ENCODE measurements at places on chromosomes 7 and 10.

GRCh38 chr10:127376071-127376470, 173.0 kb upstream of the NPS start:
- no peak for DNase-seq

- DNase-seq, result no peak
Observed at GRCh38 chr10:77156406-77156879, 481.2 kb downstream of the KCNMA1 start.

DNA sequence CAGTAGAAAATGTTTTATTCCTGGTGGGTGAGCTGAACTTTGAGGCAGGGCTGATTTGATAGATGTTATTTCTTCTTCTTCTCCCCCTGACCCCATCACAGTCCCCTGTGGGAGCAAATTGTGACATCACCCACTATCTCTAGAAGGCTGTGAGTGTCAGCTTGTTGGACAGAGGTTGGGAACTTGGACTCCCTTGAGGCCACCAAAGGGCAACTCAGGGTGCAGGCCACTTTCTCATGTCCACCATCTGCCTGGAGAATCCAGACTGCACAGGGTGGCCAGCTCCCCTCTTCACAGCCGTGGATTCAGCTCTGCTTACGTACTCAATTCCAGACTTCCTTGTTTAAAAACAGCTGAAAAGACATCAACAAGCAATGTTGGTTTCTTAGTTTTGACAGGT, 103.0 kb downstream of the LRRC18 start:
- no peak for DNase-seq

DNA sequence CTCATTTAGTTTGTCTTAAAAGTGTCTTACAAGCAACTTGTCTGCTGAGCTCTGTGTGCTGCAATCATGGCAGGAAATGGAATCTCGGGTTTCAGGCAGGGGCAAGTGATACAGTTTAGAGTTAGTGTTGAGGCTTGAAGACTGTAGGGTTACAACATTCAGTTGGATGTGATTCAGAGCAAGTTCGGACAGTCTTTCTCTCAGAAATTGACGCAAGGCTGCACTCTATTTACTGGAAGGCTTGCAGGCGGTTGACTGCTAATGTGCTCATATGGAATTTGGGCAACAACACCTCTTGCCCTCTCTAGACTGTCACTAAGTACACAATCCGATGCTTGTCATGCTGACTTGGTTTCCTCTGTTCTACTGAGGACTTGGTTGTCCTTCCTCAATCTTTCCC, 161.7 kb upstream of the BMPER start:
- no peak for DNase-seq

DNA sequence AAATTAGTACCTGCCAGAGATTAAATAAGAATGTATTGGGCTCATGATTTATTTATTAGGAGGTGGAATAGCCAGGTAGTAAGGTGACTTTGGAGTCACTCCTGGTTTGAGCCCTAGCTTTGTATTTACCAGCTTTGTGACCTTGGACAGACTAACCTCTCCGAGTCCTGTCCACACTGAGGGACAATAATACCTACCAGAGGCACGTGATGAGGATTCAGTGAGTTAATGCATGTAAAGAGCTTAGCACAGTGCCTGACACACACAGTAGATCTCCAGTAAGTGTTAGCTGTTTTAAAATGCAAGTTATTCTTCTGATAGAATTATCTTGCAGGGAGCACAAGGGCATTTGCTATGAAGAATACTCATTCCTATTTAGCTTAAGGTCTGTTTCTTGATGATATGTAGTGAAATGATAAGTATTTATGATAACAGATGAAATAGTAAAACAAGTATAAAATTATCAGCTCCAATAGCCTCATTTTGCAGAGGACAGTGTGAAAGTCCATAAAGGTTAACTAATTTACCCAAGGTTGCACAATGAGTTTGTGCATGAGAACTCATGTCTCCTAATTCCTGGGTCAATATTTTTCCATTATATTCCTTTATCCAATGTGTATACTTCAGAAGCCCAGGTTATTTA, 36.4 kb downstream of the RABGEF1 start:
- no peak for DNase-seq

GRCh38 chr10:86651021-86651471, 3.3 kb upstream of the OPN4 start:
- no peak for DNase-seq

- DNase-seq, result no peak
Observed at GRCh38 chr7:106891548-106892410, 26.7 kb downstream of the PIK3CG start.

- no peak for DNase-seq
Observed at GRCh38 chr7:112143136-112143535, 63.1 kb downstream of the DOCK4 start.

DNA sequence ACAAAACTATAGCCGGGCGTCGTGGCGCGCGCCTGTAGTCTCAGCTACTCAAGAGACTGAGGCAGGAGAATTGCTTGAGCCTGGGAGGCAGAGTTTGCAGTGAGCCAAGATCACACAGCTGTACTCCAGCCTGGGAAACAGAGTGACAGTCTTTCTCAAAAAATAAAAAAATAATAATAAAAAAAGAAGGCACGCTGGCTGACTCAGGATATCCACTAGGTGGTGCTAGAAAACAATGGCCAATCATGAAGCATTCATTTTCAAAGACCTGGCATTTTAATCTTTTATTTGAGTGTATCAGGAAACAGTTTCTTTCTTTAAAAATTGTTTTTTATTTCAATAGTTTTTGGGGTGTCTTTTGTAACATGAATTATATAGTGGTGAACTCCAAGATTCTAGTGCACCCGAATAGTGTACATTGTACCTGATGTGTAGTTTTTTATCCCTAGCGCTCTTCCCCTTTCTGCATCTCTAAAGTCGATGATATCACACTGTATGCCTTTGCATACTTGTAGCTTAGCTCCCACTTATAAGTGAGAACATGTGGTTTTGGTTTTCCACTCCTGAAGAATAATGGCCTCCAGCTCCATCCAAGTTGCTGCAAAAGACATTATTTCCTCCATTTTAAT, 88.6 kb downstream of the LYZL1 start:
- DNase-seq, result no peak

GRCh38 chr10:99619090-99619800, 994 bp downstream of the SLC25A28 start:
- no peak for DNase-seq

DNA sequence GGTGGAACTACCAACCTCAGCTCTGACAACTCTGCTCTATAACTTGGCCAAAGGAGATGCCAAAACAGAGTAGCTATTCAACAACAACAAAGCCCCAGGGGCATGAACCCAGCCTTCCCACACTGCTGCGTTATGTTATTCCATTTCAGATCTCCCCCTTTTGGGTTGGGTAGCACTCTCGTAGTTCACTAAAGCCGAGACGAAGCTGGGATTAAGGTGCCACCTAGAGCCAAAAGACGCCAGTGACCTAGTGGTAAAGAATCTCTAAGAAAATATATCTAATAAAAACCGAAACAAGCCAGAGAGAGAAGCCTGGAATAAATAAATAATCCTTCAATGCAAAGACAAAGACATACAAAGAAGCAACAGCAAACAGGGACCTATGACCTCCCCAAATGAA, 217.3 kb downstream of the HERPUD2 start:
- no peak for DNase-seq

GRCh38 chr10:83458611-83459010, 680.7 kb upstream of the GHITM start:
- DNase-seq, result no peak

GRCh38 chr10:17547060-17547459, 70.1 kb downstream of the HACD1 start:
- DNase-seq, result no peak

DNA sequence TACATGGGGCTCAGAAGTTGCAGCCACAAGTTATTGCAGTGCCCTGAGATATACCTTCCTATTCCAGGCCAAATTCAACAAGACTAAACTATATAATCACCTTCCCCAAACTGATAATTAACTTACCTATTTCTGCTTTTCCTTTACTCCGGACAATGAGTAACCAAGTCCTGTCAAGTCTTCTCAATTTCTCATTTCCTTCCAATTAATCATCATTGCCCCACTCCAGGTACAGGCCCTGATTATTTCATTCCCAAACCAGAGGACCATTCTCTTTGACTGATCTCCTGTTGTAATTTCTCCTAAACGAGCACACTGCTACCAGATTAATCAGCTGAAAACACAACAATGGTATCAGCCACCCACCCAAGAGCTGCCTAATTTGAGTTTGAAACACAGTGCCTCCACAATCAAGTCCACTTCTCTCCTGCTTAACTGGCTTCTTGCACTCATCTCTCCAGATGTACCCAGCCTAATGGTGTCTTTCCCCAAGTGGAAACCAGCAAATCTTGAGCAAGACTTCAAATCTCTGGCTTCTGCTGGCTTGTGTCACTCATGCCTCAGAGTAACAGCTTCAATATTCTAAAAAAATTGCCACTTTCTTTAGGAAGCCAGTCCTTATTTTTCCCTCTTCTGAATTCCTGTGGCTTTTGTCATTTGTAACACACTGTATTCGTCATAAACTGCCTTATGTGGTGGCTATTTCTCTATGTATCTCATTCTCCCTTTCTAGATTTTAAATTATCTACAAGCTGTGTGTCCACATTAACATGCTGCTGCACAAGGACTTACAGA, 89.1 kb downstream of the CDK6 start:
- no peak for DNase-seq

- DNase-seq, result no peak
Observed at GRCh38 chr7:8605221-8605620, 171.8 kb downstream of the NXPH1 start.

- no peak for DNase-seq
Observed at GRCh38 chr10:47048526-47048905, 137.3 kb downstream of the PTPN20 start.

DNA sequence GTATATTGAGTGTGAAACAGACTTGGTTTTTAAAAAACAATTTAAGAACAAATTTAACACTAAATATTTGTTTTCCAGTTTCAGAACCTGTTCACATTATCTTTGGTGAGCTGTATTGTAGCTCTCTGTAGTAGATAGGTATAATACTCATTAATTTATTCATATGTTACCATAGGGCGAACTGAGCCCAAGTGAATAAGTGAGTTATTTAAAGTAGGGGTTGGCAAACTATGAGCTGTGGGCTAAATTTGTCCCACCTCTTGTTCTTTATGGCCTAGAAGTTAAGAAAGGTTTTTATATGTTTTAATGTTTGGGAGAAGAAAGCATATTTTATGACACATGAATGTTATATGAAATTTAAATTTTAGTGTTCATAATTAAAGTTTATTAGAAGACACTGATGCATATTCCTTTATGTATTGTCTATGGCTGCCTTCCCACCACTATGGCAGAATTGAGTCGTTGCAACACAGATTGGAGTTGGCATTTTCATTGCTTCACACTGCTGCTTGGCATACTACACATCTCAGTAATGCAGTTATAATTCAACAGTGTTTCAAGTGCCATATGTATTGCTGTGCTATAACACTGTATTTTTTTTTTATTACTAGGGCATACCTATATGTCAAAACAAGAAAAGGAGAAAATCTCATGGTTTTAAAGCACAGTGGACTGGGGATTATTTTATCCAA, 146.5 kb downstream of the ADK start:
- DNase-seq, result no peak

- DNase-seq, result no peak
Observed at GRCh38 chr10:47260505-47261111, 39.4 kb upstream of the GDF10 start.

DNA sequence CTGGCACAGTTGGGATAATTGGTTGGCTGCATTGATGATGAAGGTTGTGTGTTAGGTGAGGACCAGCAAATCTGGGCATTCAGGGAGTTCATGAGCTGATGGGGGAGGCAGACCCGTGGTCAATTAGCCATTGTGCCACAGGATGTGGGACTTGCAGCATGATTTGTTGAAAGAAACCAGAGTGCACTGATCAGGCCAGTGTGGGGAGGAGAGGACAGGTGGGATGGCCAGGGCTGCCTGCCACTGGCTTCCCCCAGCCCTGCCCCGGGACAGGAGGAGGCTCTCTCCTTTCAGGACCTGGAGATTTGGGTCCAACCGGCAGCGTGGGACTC, 4.3 kb downstream of the CLIP2 start:
- DNase-seq, result no peak

GRCh38 chr10:74097776-74098175, 52.9 kb downstream of the AP3M1 start:
- DNase-seq, result no peak

DNA sequence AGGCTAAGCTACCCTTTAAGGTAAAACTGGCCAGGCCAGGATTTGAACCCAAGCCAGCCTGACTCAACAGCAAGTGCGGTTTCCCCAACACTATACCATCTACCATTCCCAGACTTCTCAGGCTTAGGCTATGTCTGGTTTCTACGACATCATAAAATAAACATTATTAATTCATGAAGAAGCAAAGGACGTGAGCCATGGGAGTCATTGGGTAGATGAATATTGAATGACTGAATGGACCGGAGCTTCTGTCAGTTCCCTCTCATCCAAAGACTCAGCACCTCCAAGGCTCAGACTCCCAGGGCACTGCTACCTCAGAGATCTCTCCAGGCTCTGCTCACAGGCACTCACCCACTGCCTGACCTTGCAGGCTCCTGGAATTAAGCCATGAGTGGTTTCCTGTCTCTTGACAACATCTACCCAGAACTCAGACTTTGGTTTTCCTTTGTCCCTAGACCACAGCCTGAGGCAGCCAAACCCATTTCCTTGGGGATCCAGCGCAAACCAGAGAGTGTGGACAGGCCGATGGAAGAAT, 64.6 kb upstream of the STEAP1B start:
- DNase-seq, result no peak

DNA sequence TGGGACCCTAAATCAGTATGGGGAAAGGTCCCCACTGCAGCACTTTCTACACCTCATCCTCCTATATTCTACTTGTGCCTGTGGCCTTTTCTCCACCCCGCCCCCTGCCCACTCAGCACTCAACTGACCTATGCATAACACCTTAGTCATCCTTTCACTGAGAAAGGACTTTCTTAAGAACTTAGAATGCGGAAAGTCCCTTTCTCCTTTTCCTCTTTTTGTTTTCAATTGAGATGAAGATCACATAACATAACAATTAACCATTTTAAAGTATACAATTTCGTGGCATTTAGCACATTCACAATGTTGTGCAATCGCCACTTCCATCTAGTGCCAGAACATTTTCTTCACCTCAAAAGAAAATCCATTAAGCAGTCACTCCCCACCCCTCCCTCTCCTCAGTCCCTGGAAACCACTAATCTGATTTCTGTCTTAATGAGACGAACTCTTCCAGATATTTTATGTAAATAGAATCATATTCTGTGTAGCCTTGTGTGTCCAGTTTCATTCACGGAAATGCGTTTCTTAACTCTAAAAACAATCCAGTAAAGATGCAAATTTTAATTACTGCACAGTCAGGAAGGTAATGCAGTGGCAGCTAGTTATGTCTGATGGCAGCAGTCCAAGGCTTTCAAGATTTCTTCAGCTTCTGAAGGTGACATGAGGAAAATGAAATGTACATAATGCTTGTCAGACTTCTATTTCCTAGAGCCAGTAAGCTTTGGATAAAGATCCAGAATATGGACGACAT, 41.7 kb downstream of the FAS start:
- DNase-seq, result peak; percentile 44

Data from activated CD4-positive, alpha-beta T cell treated with anti-CD3 and anti-CD28 coated beads, Interleukin-2, amount 50 U/mL, for 24 hours (primary cell).